CD4-positive, alpha-beta T cell treated with Interleukin-2 at 100 ng/mL for 4 hours (primary cell): ENCODE measurements at places on chromosomes 7 and 10.
A peak's percentile ranks its signal among the peaks of the same experiment; 100 is the strongest.

DNA sequence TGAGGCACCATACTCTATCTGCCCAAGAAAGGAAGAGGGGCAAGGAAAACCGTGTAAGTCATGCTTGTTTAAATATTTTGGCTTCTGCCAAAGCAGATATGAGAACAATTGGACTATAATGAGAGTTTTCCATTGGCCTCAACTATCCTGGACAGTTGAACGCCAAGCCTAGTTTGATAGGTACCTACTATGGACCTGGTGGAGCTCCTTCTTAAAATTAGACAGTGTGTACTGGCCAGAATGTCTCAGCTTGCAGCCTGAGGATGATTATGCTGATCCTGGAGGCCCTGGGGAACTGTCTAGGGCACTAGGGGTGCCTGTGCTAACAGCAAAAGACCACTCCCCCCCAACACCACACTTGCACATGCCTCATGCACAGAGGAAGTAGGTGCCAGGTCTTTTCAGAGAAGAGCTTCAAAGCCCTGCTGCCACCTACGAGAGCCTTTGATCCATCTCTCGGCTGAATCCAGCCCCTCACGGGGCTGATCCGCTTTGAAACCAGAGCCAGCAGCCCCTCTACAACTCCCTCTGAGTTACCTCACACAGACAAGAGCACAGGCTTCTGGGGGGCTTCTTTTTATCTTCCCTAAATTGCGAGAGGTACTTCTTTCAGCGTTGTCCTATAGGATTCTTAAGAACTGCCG, 473.8 kb upstream of the GALNT17 start:
- DNase-seq: no peak

DNA sequence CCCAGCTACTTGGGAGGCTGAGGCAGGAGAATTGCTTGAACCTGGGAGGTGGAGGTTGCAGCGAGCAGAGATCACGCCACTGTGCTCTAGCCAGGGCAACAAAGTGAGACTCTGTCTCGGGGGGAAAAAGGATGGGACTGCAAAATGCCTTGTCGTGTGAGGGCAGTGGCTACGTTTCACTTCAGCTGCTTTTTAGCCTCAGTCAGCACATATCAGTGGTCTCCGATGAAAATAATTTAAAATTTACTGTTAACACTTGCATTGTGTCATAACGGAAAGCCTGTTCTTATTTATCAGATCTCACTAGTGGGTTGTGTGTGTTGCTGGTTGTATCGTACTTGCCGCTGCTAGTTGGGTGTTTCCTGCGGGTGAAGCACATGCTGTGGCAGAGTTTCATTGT, 61.9 kb downstream of the RBM33 start:
- no peak for DNase-seq

GRCh38 chr10:118394301-118395200, 52.4 kb upstream of the FAM204A start:
- DNase-seq: no peak

GRCh38 chr10:97515271-97515978, 16.7 kb downstream of the UBTD1 start:
- no peak for DNase-seq

GRCh38 chr10:11057994-11058393, 40.3 kb downstream of the CELF2 start:
- DNase-seq: no peak

GRCh38 chr7:135771051-135771450, 22.4 kb upstream of the FAM180A start:
- no peak for DNase-seq

DNA sequence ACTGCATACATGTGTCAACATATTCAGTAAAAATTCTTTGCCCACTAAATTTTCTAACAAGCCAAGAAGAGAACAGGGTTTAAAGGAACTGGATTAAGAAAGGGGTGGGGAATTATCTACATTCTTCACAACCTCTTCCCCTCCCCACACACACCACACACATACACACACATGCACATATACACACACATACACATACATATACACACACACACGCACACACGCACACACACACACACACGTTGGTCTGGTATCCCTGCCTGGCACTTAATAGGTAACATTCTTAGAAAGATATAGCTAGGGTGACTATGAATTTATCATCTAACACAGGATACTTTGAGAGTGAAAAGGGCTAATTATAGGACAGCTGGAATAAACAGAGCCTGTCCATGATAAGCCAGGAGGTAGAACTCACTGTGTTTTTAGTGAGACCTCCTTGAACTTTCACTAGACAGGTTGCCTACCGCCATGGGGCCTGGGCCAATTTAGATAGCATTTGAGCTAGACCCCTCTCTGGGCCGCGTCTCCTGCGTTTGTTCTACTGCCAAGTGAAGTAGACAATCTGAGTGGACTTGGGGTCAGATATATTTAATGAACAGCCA, 33.1 kb upstream of the EPC1 start:
- DNase-seq: no peak

DNA sequence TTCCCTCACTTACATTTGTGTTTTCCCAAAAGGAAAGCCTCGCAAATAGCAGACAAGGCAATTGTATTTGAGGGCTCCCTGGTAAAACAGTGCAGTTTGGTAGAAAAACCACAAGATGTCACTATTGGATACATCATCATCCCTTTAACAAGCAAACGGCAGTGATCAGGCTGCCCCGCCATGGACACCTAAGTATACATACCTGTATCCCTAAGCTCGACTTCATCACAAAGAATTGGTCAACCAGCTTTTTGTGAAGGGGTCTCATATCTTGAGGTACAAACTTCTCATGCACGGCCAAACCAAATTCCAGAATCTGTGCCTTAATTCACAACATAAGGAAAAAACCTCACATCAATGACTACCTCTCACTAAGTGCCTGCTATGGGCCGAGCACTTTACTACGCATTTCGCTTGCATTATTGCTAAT, 179.5 kb upstream of the IMMP2L start:
- peak; percentile 53 for DNase-seq

- DNase-seq: no peak
Measured at GRCh38 chr7:149724661-149725425, 48.5 kb downstream of the ZNF467 start.

DNA sequence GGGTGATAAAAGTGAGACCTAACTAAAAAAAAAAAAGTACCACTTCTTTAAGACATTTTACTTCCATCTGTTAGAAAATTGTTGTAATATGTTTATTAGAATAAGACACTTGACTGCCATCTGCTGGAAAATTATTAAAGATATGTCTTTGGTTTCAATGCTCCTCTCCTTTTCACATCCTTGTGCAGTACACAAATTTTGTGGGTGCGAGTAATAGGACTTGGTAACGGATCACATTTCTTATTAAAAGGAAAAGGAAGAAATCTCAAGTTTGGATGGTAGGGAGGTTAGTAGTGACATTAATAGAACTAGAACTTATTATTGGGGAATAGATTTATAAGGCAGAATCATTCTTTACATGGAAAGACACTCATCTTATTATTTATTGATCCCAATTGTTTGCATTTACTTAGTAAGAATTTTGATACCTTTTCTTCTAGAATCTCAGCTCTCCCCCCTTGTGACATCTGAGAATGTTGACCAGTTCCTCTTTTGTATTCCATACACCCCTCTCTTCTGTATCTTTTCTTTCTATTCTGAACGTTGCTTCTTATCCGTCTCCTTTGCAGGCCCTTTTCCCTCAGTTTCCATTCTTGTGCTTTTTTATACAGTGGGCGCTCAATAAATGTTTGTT, 43.0 kb upstream of the RPA3 start:
- peak; percentile 63 for DNase-seq

GRCh38 chr7:34207810-34208209, 302.5 kb downstream of the BMPER start:
- DNase-seq: no peak

DNA sequence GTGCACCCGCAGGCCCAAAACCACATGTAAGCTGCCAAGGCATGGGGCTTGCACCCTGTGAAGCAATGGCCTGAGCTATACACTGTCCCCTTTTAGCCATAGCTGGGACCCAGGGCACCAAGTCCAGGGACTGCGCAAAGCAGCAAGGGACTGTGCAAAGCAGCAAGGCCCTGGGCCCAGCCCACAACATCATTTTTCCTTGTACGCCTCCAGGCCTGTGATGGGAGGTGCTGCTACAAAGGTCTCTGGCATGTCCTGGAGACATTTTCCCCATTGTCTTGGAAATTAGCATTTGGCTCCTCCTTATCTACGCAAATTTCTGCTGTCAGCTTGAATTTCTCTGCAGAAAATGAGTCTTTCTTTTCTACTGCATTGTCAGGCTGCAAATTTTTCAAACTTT, 24.8 kb downstream of the ARHGAP19 start:
- DNase-seq: no peak

- no peak for DNase-seq
Measured at GRCh38 chr7:46033592-46033991, 112.5 kb upstream of the IGFBP3 start.

GRCh38 chr10:106680061-106680460, 484.4 kb downstream of the SORCS1 start:
- DNase-seq: no peak

GRCh38 chr7:92843034-92843760, 6.8 kb upstream of the CDK6 start:
- no peak for DNase-seq

- DNase-seq: no peak
Measured at GRCh38 chr7:16433568-16434122, 12.3 kb upstream of the CRPPA start.

- DNase-seq: peak; percentile 82
Measured at GRCh38 chr7:33040803-33041516, 21.6 kb downstream of the NT5C3A start.

DNA sequence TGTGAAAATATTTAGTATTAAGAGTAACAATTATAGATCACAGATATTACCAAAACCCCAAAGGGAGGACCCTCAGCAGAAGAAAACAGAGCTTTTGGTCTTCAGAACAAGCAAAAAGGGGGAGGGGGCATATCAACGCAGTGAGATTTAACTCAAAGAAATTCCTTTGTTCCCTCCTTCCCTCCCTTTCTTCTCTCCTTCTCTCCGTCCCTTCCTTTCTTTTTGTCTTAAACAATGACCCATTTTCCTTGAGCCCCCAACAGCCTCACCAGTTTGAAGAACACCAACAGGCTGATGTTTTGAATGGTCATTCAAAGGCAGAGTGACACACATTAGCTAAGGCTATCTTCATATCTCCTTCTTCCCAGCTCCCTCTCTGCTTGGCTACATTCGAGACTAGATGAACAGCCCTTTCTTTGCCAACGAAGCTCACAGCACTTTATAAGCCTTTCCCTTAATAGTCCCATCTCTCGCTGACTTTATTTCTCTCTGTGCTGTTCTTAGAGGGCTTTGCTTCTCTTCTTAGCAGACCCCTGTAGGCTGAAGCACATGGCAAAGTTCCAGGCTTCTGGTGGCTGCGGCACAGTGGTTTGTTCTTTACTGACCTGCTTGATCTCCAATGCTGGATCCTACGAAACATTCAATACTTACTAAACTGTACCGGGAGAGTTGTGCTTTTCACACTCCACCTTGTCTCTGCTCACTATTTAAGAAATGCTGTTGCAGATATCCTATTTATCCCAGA, 75.6 kb upstream of the KCNIP2 start:
- no peak for DNase-seq

GRCh38 chr10:16944986-16945385, 127.8 kb upstream of the RSU1 start:
- DNase-seq: peak; percentile 25

DNA sequence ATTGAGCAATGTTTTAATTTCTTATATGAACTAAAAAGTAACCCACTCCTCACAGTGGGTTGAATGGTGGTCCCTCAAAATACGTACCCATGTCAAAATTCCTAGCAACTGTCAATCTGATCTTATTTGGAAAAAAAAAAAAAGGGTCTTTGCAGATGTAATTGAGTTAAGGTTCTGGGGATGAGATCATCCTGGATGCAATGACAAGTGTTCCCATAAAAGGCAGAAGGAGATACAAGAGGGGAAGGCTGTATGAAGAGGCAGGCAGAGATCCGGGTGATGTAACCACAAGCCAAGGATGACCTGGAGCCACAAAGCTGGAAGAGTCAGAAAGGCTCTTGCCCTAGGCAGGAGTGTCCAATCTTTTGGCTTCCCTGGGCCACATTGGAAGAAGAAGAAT, 516.3 kb upstream of the MKI67 start:
- no peak for DNase-seq

DNA sequence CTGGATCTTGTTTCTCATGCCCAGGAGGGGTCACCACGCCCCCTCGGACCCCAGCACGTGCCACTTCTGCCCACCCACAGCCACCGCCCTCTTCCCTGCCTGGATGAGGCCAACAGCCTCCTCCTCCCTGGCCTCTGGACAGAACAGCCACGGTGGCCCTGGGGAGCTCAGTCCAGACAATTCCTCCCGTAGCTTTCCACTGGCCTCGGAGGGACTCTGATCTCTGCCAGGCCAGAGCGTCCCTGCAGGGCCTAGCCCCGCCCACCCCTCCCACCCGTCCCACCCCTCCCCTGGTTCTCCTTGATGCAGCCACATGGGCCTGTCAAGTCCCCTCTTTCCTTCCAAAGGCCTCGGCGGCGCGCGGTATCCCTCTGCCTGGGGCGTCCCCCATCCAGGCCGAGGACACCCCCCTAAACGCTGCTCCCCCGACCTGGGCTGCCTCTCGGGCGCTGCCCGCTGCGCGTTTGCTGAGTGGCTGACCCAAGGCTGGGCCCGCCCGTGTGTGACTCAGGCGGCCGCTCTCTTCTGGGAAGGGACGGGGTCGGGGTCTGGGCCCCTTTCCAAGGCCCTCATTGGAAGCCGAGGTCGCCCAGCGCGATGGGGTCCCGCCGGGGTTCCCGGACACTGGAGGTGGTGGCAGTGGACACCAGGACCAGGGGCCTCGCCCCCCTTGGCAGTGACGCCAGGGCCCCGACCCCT, 557 bp downstream of the TMEM120A start:
- DNase-seq: no peak

GRCh38 chr10:52092390-52092789, 221.7 kb upstream of the DKK1 start:
- no peak for DNase-seq

DNA sequence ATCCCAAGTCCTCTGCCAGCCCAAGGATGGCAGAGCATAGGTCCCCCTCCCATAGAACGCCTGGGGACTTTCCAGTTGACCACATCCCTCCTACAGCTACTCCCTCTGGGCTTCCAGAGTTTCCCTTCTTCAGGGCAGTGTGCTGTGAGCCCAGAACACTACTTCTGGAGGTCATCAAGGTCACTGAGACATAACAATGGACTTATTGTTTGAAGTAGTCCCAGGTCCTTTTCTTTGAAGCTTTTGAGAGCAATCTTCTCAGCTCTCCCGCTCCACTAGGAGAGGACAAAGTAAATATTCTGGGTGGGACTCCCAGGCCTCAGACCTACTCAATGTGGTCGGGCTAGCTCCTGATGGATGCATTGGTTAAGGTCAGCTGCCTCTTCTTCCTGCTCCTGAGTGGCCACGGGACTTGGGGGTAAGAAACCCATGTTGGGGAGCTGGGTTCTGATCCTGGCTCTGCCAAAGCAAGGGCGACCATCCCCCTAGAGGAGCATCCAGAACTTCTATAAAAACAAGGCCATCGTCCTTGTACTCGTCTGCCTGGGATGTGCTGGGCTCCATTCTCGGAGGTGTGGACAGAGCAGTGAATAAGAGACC, 83.5 kb upstream of the DDC start:
- DNase-seq: no peak
